ENCODE measurements at places on chromosomes 2 and 18.
A peak's percentile ranks its signal among the peaks of the same experiment; 100 is the strongest.

GRCh38 chr2:218370410-218371063 lies 11.5 kb upstream of the SLC11A1 start:
- DNase-seq, result peak; percentile 73

GRCh38 chr2:74007711-74008110 lies 23.0 kb downstream of the TET3 start:
- DNase-seq, result no peak

- DNase-seq, result no peak
These were observed 21.6 kb downstream of the PTPN2 start for GRCh38 chr18:12862467-12862866.

- no peak for DNase-seq
These were observed 557.0 kb upstream of the CNTNAP5 start for GRCh38 chr2:123468071-123468470.

DNA sequence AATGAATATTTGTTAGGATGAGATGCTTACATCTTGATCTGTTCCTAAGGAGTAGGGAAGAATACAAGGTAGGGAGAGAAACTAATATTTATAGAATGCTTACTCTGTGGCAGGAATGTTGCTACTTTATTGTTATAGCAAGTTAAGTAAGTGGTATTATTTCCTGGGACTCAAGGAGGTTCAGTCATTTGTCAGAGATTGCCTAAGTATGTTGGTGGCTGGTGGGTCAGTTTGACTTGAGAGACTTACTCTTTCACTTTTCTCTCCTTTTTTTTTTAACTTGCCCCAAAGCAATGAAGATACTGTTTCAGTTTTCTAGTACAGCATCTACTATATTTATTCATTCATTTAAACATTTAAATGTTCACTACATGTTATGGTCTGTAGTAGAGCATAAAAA lies 209.2 kb upstream of the STON1 start:
- DNase-seq, result no peak

DNA sequence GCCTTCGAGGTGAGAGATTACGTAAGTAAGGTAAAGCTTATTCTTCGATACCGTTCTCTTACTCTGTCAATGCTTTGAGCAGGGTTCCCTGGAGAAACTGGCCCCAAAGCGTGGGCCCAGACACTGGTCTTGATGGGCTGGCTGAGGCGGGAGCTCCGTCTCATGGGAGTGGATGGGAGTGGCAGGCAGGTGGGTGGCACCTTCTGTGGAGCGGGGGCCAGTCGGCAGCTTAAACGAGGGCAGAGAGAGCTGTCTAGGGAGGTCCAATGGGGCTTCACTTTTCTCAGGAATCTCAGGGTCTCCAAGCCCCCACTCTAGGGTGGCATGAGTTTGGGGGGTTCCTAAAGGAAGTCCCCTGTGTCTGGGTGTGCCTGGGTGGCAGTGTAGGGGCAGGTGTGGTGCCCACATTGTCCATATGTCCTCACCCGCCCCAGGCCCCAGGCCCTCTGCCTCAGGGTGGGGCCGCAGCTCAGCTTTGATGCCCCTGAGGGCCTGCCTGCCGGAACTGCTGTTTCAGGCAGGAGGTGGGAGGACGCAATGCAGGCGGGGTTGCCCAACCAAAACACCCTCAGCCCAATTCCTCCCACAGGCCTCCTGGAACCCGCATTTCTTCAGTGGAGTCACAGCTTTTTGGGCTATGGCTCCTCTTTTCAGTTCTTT lies 32.5 kb upstream of the FOSL2 start:
- no peak for DNase-seq

DNA sequence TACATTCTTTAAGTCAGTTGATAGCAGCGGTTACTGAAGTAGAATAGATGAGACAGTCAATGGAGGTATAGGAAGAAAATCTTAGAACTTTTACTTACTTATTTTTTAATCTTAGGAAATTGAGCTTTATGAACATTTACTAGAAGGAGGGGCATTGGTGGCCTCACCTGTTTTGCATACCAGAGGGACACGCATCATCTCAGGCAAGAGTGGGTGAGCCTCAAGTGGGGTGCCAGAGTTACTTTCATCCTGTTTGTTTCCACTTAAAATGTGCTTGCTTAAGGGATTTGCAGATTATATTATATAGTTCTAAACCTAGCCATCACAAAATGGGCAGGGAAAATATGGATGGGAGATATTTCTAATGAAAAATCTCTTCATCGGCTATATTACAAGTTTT lies 61.6 kb downstream of the WDR7 start:
- DNase-seq, result no peak

- peak; percentile 19 for DNase-seq
These were observed 1.2 kb downstream of the RAB12 start for GRCh38 chr18:8610459-8610851.

GRCh38 chr18:54805571-54806334 lies 22.5 kb upstream of the RAB27B start:
- DNase-seq, result peak; percentile 87

GRCh38 chr2:69674316-69674670 lies 30.8 kb upstream of the AAK1 start:
- DNase-seq, result no peak

GRCh38 chr2:39688181-39688580 lies 22.5 kb downstream of the TMEM178A start:
- DNase-seq, result no peak

DNA sequence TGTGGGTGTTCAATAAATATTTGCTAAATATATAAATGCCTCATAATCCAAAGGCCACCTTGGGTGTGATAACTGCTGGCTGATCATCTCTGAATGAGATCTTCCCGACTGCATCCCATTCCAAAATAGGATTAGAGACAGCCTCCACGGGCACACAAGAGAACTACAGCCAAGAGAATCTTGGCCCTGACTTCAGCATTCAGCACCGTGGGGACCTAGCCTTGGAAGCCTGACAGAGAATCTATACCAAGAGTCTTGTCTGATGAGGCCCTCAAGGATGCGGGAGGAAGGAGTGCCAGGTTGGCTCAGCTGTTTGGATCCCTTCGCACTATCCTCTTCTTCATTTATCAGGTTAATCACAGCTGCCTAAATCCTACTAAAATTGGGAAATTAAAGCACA lies 85.8 kb downstream of the RBM43 start:
- DNase-seq, result no peak

DNA sequence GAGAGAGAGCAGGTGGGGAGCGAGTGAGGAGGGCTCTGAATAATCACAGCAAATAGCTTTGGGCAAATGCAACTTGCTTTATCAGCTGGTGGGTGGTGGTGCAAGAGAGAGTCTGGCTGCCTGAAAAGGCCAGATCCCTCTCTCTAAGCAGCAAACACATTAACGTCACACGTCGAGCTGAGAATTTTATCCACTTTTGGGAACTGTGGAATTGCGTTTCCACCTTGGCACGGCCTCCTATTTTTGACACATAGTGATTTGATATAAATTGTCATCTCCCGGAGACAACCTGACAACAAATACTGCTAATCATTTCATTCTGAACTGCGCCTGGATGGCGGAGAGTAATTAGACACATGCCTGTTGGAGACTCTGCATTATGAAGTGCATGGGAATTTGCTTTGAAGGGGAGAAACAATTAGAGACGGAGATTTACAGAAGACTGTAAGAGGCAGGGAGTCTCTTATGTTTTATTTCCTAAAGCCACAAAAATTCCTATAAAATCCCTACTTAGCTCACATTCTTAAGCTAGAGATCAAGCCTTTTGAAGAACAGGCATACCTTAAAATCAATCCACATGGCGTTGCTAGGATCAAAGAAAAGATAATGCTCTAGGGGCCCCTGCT lies 634.1 kb downstream of the TDRD15 start:
- DNase-seq, result no peak

- no peak for DNase-seq
These were observed 371 bp upstream of the LCLAT1 start for GRCh38 chr2:30446602-30447148.

DNA sequence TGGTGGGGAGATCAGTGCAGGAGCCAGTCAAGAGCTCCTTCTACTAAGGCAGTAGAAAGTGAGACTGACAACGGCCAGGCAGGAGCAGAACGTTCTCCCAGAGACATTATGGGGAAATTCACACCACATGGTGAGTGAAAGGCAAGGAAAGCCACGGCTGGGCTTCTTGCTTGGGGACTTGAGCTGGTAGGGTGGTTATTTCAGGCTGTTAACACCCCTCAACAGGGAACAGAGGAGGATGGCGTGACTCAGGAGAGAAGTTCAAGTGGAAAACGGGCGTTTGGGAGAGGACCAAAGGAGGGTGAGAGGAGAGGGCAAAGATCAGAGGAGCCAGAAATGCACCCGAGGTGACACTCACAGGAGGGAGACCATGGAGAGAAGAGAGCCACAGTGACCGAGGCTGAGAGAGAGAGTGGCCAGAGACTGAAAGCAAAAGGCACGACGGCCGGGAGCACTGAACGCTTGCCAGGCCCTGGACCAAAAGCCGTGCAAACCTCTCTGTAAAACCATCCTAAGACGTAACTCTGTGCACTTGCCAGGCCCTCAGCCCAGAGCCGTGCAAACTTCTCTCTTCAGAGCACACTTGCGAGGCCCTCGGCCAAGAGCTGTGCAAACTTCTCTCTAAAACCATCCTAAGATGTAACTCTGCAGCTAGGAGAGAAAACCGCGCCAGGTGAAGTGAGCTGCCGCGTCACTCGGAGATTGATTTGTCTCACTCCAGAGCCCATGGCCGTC lies 7.7 kb downstream of the TPO start:
- no peak for DNase-seq

DNA sequence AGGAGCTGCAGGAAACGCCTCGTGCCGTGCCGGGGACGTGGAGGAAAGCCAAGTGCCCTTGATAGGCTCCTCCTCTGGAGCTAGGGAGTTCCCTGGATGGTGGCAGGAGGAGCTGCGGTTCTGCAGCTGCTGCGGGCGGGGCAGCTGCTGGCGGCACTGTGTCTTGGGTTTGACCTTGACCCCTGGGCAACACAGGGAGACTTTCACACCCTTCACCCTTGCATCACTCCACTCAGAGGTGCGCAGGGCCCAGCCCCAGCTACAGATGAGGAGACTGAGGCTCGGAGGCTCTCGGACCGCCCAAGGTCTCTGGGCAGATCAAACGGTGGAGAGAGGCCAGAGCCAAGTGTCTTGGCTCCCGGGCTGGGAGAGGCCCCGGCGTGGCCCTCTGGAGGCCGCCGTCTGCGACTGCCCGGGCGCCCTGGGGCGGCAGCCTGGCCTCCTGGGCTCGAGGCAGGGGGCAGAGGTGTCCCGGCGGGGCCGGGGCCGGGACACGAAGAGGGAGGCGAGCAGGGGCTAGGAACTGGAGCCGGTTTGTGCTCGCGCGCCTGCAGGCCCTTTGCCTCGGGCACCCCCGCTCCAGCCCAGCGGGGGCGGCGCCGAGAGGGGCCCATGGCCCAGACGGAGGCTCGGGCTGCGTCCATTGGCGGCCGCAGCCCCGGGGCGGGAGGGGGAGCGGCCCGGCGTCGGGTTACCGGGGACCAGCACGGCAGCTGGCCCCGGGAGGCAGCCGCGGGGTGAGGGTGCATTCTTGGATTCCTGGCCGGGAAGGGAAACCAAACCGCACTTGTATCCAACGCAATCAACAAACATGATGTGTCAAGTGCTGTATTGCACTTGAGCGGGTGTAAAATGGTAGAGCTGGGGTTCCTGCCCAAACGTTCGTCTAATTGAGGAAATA lies 129.6 kb upstream of the SLC1A4 start:
- peak; percentile 87 for DNase-seq

DNA sequence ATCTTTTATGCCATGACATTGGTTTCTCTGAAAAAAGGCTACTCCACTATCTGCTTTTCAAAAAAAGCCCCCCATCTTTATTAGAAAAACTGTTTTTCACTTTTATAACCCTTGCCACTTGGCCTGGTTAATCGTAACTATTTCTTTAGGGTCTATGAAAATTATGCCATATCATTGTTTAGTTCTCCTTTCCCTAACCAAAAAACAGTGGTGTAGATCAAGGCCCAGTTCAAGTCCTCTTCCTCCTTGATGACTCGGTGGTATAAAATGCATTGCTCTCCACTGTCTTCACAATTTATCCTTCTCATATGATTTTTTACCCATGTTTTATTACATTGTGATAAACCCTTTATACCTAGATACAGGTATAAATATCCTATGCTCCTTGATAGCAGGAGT lies 205.5 kb downstream of the ZNF521 start:
- DNase-seq, result peak; percentile 38

GRCh38 chr2:71498261-71498701 lies 44.9 kb downstream of the DYSF start:
- peak; percentile 89 for DNase-seq

GRCh38 chr18:46374850-46375249 lies 270.7 kb downstream of the HAUS1 start:
- DNase-seq, result no peak

DNA sequence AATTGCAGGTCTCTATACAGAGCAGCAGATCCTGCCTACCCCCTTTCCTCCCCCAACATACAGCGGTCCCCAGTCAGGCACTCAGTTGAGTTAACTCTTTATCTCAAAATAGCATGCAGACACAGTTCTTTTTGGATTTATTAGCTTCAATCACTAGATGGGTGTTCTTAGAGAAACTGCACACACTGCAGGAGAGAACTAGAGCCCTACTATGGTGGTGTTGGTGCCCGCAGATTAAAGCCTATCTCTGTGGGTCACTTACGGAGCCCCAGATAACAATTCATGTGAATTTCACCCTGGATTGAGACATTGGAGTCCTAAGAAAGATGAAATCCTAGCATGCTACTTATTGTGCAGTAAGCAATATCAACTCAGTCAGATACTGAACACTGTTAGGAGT lies 11.9 kb downstream of the ADD2 start:
- no peak for DNase-seq

- peak; percentile 53 for DNase-seq
These were observed 20.5 kb downstream of the APLF start for GRCh38 chr2:68487773-68488355.

DNA sequence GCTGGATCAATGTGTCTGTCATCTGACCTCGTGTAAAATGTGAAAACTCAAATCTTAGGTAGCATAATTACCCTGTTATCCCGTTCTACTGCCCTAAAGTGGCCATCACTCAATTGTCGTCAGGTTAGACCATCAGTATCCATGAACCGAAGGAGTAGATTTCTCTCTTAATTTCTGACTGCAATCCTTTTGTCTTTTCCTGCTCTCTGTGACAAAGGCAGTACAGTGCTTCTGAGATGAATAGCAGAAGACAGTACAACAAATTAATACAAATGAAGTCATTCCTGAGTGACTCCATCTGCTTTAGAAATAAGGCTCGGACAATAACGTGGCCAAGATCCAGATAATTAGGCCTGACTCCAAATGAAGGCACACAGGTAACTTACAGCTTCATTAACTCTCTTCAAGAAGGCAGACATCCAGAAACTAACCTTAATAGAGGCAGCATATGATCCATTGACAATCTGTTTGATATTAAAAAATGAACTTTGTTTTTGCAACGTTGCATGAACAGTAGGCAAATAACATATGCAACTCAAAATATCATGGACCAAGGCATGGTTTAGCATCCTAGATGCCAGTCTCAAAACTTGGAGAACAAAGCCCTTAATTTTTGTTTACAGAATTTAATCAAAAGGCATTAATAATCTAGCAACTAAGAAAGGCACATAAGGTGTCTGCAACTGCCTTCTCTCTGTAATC lies 96.7 kb upstream of the CDH20 start:
- DNase-seq, result no peak

- DNase-seq, result no peak
These were observed 173.5 kb downstream of the LRP1B start for GRCh38 chr2:141957321-141957720.

GRCh38 chr2:239392072-239392357 lies 8.8 kb downstream of the HDAC4 start:
- DNase-seq, result no peak

- DNase-seq, result no peak
These were observed 139.9 kb downstream of the TDRD15 start for GRCh38 chr2:21263622-21264021.
